Stimulated activated CD4-positive, alpha-beta T cell treated with anti-CD3 and anti-CD28 coated beads, Interleukin-4, amount 100 ng/mL, for 48 hours (primary cell): ENCODE measurements at places on chromosomes 6 and 20.

DNA sequence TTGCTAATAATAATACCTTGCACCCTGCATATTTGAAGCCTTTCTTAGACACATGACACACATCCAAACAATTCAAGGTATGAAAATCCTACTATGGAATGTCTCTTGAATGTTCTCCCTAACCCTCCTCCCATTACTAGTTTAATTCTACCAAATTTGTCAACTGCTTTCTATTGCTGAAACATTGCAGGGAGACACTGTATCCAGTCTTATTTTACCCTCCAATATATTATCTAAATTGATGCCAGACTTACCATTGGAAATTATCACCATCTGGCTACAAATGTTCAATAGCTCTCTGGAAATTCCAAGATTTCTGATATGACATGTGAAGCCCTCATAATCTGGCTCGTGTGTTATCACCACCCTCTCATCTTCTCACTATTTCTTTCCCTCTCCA is 1027.3 kb upstream of the CITED2 start:
- DNase-seq, result no peak

DNA sequence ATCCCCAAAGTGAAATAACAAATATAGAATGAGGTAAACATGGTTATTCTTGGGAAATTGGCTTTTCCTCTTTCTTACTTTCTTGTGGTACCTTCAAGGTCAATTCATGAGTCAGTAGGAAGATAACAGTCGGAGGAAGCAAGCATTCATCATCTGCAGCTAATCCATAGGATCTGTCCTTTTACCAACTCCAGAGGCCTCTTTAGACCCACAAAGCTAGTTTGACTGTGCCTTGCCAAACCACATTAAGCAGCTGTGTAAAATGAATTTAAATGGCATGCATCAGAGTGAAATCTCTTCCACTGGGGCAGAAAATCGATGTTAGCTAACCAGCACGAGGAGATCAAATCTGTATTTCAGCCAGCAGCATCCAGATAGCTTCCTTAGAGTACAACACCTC is 171.3 kb downstream of the TMEM242 start:
- no peak for DNase-seq

DNA sequence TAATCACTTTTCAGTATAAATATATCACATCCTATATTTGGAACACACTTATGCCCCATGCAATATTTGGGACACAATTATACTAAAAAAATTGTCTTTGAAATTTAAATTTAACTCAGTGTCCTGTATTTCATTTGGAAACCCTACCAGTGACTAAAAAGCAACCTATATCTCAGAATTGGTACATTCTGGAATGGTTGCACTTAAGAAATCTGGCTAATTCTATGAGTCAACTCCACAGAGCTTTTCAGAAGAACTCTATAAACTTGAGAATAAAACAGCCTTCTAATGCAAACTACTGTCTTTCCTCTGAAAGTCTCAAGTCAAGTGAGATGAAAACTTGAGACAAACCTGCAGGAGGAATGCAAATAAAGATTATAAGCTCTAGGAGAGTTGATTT is 320.2 kb downstream of the MAFB start:
- no peak for DNase-seq

- DNase-seq, result no peak
Observed at GRCh38 chr6:139313784-139314545, 22.2 kb upstream of the TXLNB start.

- no peak for DNase-seq
Observed at GRCh38 chr20:56111961-56112730, 106.8 kb upstream of the CBLN4 start.

GRCh38 chr6:105313211-105313610 is 89.7 kb downstream of the PREP start:
- no peak for DNase-seq

- no peak for DNase-seq
Observed at GRCh38 chr6:136618086-136618485, 67.9 kb upstream of the MAP7 start.

- no peak for DNase-seq
Observed at GRCh38 chr6:150065083-150065482, 3.8 kb downstream of the ULBP3 start.

- no peak for DNase-seq
Observed at GRCh38 chr6:24469811-24470210, 19.6 kb downstream of the GPLD1 start.

GRCh38 chr20:48702455-48702913 is 125.3 kb downstream of the PREX1 start:
- DNase-seq, result no peak
